ENCODE measurements at places on chromosomes 3 and 15. TPM values are rescaled to one million over a fixed set of nuclear protein-coding genes. Genes with fewer than 3 reads are reported as not detected.

IQCH gene
- 2.4 TPM for total RNA-seq

P3H2 gene
- 36.8 TPM for total RNA-seq

TGM4 gene
- 0.12 TPM for total RNA-seq

WDR72 gene
- 6.1 TPM for total RNA-seq

ACOX2 gene
- 8.8 TPM for total RNA-seq

EFCAB12 gene
- 1.1 TPM for total RNA-seq

SCN11A gene
- not detected for total RNA-seq

ROBO1 gene
- total RNA-seq: 11.9 TPM

CCDC54 gene
- not detected for total RNA-seq

CAND2 gene
- total RNA-seq: 0.54 TPM

CHDH gene
- 1.4 TPM for total RNA-seq

IL17RC gene
- 18.9 TPM for total RNA-seq

IL5RA gene
- not detected for total RNA-seq

SENP8 gene
- total RNA-seq: 1.1 TPM

GRAMD1C gene
- 2.3 TPM for total RNA-seq

PLSCR5 gene
- total RNA-seq: not detected

GOLGA8K gene
- 0.85 TPM for total RNA-seq

ACTRT3 gene
- total RNA-seq: 2.9 TPM

GHRL gene
- total RNA-seq: not detected

SCAMP5 gene
- 9.3 TPM for total RNA-seq

NAALADL2 gene
- total RNA-seq: not detected

STRC gene
- 0.19 TPM for total RNA-seq

FMN1 gene
- total RNA-seq: 0.25 TPM

ZKSCAN7 gene
- total RNA-seq: not detected

SLC27A2 gene
- total RNA-seq: 42.0 TPM

COPB2 gene
- 66.2 TPM for total RNA-seq

ITIH1 gene
- not detected for total RNA-seq

AMT gene
- total RNA-seq: 0.26 TPM

DOCK3 gene
- total RNA-seq: 0.38 TPM

ATP13A5 gene
- total RNA-seq: not detected

AP3S2 gene
- total RNA-seq: 36.0 TPM

ZDHHC23 gene
- 4.0 TPM for total RNA-seq

COX5A gene
- total RNA-seq: 551 TPM

MUC4 gene
- total RNA-seq: not detected

ECE2 gene
- not detected for total RNA-seq

GP5 gene
- total RNA-seq: not detected

FBN1 gene
- 6.5 TPM for total RNA-seq

PPM1L gene
- 0.20 TPM for total RNA-seq

COPS2 gene
- 58.5 TPM for total RNA-seq

BCHE gene
- total RNA-seq: 0.74 TPM

CLRN1 gene
- total RNA-seq: not detected

TMEM108 gene
- total RNA-seq: not detected
